Immature natural killer cell (primary cell): ENCODE measurements at places on chromosomes 16 and 17. TPM values are rescaled to one million over a fixed set of nuclear protein-coding genes. Genes with fewer than 3 reads are reported as not detected.
A peak's percentile ranks its signal among the peaks of the same experiment; 100 is the strongest.

GRCh38 chr17:31211352-31212012 lies 85.6 kb downstream of the OMG start:
- no peaks in the 10 kb centered on the region for H3K4me1 ChIP-seq
- DNase-seq = no peak
- H3K27ac ChIP-seq = no peak overlapping the region
- peaks cover 3% of the 10 kb centered on the region for H3K36me3 ChIP-seq
- H3K27me3 ChIP-seq = no peaks in the 10 kb centered on the region
- H3K4me3 ChIP-seq = no peak overlapping the region

DNA sequence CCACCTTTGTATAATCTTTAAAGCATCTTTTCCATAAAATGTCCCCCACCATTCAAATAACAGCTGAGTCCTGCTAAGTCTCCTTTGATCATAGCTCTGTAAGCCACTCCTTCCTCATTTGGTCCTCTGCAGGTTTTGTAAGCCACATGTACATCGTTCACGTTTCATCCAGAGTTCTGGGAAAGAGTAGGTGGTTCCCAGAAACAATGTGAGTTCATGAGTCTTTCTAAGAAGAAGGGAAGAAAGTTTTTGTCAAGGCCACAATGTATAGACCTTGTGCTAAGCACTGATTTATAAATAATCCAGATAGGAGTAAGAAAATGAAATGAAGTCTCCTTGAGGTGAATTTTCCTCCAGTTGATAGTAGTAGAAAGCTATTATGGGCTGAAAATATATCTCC lies 8.7 kb upstream of the ANKS4B start:
- H3K36me3 ChIP-seq = no peaks in the 10 kb centered on the region
- DNase-seq = no peak
- H3K27ac ChIP-seq = no peak overlapping the region
- peaks cover 13% of the 10 kb centered on the region for H3K27me3 ChIP-seq

Gene CA5A
- polyA plus RNA-seq = not detected

DNA sequence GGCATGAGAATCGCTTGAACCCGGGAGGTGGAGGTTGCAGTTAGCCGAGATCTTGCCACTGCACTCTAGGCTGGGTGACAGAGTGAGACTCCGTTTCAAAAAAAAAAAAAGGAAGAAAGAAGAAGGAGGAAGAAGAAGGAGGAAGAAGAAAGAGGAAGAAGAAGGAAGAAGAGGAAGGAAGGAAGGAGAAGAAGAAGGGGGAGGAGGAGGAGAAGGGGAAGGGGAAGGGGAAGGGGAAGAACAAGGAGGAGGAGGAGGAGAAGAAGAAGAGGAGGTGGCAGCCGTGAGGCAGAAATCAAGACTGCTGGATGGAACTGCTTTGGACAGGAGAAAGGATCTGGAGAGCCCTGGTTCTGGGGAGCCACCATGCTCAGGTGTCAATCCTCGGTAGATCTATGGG lies 29.7 kb upstream of the PEMT start:
- H3K27ac ChIP-seq = no peak overlapping the region
- no peak for DNase-seq
- H3K4me3 ChIP-seq = no peak overlapping the region
- no peaks in the 10 kb centered on the region for H3K36me3 ChIP-seq
- no peaks in the 10 kb centered on the region for H3K4me1 ChIP-seq

- DNase-seq = peak; percentile 41
- H3K27me3 ChIP-seq = peaks cover 9% of the 10 kb centered on the region
- H3K27ac ChIP-seq = peak overlapping the region; percentile 34
- no peaks in the 10 kb centered on the region for H3K36me3 ChIP-seq
- peaks cover 68% of the 10 kb centered on the region for H3K4me1 ChIP-seq
- H3K4me3 ChIP-seq = peak overlapping the region; percentile 89
Observed at GRCh38 chr16:10878644-10879501, 1.9 kb downstream of the CIITA start.

DNA sequence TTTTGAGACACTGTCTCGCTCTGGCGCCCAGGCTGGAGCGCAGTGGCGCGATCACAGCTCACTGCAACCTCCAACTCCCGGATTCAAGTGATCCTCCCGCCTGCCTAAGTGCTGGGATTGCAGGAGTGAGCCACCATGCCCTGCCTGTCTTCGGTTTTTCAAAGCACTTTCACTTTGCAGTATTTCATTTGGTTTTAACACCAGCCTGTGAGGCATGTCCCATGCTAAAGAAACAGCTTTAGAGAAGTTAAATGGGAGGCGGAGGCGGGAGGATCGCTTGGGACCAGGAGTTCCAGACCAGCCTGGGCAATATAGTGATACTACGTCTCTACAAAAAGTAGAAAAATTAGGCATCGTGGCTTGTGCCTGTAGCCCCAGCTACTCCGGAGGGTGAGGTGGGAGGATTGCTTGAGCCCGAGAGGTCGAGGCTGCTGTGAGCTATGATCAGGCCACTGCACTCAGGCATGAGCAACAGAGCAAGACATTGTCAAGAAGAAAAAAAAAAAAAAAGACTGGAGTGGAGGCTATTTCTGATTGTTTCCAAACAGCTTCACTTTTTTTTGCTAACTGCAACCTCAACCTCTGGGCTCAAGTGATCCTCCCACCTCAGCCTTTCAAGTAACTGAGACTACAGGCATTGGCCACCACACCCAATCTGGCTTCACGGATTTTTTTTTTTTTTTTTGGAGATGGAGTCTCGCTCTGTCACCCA lies 1.3 kb downstream of the METTL23 start:
- H3K27ac ChIP-seq = peak overlapping the region; percentile 99
- peak overlapping the region; percentile 89 for H3K4me3 ChIP-seq
- DNase-seq = no peak
- peaks cover 12% of the 10 kb centered on the region for H3K36me3 ChIP-seq

GRCh38 chr17:3867606-3868005 lies 21.6 kb upstream of the NCBP3 start:
- DNase-seq = no peak
- H3K4me1 ChIP-seq = peaks cover 13% of the 10 kb centered on the region
- peak overlapping the region; percentile 42 for H3K27ac ChIP-seq
- H3K36me3 ChIP-seq = no peaks in the 10 kb centered on the region
- H3K4me3 ChIP-seq = no peak overlapping the region

DNA sequence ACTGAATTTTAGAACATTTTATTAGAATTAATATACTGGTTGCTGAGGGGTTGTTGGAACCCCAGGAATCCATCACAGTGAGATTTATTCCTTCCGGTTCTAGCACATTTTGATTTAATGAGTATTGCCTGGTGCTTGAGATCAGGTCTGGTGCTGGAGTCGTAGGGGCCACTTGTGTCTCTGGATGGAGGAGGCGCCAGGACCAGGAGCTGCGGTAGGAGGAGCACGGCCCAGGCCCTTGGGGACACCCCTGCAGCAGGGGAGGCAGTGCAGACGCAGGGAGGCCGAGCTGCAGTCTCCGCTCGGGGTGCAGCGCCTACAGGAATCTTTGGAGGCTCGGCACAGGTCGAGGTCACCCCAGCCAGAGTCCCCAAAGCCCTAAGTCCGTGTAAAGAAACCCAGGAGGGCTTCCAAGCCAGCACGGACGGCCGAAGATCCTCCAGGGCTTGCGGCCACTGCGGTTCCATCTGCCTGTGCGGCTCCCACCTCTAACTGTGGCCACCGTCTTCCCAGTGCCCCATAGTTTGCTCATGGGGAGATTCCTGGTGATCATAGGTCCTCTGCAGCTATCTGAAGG lies 66.2 kb upstream of the CREBBP start:
- peaks cover 9% of the 10 kb centered on the region for H3K27me3 ChIP-seq
- no peak overlapping the region for H3K27ac ChIP-seq
- H3K4me3 ChIP-seq = no peak overlapping the region
- no peaks in the 10 kb centered on the region for H3K36me3 ChIP-seq
- no peaks in the 10 kb centered on the region for H3K4me1 ChIP-seq

DNA sequence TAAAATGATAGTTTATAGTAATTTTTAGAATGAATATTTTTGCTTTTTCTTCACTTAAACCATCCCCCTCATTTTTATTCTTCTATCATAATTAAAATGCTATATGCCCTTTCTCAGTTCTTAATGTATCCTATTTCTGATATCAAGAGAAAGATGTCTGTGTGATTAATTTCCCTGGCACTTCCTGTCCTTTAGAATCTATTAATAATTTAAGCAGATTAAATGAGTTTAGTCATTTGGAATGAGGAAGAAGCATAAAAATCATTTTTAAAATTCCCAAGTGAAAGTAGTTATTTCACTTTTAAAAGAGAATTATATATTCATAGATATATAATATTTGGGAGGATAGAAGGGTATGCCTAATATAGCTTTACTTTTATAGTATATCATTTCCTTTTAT lies 27.8 kb upstream of the CDR2 start:
- no peak overlapping the region for H3K27ac ChIP-seq
- H3K27me3 ChIP-seq = peaks cover 2% of the 10 kb centered on the region
- no peak for DNase-seq
- H3K36me3 ChIP-seq = peaks cover 8% of the 10 kb centered on the region

DNA sequence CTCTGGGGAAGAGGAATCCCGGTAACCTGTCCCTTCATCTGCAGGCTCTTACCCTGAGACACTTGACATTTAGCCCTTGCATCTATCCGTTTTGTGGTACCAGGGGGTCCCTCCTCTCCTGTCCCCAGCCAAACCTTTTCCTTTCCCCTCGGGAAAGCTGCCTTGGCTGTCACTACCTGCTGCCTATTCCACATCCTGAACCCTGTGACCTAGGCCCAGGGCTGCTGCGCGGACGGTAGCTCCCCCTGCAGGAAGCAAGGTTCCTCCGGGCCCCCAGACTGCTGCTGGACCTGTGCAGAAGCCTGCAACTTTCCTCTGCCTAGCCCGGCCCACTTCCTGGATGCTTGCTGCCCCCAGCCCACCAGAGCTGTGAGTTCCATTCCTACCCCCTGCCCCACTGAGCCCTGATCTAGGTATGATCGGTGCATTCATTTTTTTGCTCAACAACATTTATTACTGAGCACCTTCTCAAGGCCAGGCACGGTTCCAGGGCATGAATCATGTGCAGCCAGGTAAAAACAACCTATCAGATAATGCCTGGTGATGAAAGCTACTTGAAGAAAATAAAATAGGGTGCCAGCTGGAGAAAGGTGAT lies 10.5 kb upstream of the ALDOA start:
- no peaks in the 10 kb centered on the region for H3K36me3 ChIP-seq
- DNase-seq = no peak
- H3K4me3 ChIP-seq = peak overlapping the region; percentile 6
- peaks cover 4% of the 10 kb centered on the region for H3K27me3 ChIP-seq

Gene ANKFN1
- not detected for polyA plus RNA-seq

GRCh38 chr17:19024101-19025078 lies 19.8 kb upstream of the FAM83G start:
- H3K27ac ChIP-seq = no peak overlapping the region
- no peak for DNase-seq

DNA sequence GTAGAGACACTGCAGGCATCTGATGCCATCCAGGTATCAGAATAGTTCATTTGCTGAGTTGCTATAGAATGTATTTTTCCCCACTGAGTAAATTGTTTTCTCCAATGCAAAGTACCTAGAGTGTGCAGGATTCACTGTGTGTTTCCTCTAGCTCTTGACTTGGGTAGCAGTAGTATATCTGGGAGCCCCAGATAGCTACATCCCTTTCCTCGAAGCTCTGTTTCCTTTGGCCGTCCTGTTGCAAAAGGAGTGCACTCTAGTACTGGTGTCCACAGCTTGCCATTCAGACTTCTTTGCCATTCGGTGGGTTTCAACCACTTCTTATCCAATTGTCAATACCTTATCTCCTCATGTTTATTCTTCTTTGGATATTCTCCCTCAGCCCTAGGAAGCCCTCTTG lies 12.8 kb downstream of the ABCA8 start:
- DNase-seq = no peak
- no peak overlapping the region for H3K27ac ChIP-seq
- H3K27me3 ChIP-seq = peaks cover 2% of the 10 kb centered on the region
- H3K4me1 ChIP-seq = no peaks in the 10 kb centered on the region
- H3K36me3 ChIP-seq = no peaks in the 10 kb centered on the region
- no peak overlapping the region for H3K4me3 ChIP-seq

GRCh38 chr17:57577751-57578607 lies 167.1 kb downstream of the CCDC182 start:
- no peak overlapping the region for H3K4me3 ChIP-seq
- peaks cover 3% of the 10 kb centered on the region for H3K27me3 ChIP-seq
- peaks cover 5% of the 10 kb centered on the region for H3K4me1 ChIP-seq
- H3K36me3 ChIP-seq = no peaks in the 10 kb centered on the region
- H3K27ac ChIP-seq = no peak overlapping the region

Gene PPL
- polyA plus RNA-seq = 0.43 TPM

Gene SLC12A3
- not detected for polyA plus RNA-seq

DNA sequence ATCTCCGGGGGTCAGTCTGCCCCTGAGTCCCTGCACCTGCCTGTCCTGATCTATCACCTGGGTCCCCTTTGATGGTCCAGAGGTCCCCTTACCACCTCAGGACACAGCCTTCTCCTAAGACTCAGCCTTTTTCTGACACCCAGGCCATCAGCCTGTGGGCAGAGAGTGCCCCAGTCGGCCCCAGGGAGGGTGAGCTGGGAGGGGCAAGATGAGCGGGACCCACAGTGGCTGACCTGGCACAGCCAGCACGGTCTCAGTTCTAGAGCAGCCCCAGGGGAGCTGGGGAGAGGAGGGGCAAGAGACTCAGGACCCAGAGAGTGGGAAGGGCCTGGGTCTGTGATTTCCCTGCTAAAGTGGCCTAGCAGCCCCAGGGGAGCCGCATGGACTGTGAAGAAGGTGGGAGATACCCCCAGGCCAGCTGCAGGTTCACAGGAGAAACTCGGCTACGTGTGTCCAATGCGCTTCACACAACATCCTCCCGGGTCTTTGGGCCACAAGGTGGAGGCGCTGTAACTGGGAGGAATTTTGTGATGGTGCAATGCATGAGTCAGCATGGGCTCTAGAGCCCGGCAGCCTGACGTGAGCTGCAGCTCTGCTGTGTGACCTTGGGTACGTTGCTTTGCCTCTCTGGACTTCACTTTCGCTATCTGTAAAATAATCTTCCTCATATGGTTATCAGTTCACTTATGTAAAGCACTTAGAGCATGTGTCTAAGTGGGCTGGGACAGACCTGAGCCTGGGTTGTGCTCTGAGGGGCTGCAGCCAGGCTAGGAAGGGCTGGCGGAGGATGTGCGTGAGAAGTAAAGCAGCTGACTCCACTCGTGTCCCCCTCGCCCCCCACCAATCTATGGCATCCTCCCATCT lies 67.2 kb upstream of the LHX1 start:
- no peak overlapping the region for H3K27ac ChIP-seq
- no peaks in the 10 kb centered on the region for H3K4me1 ChIP-seq
- H3K27me3 ChIP-seq = no peaks in the 10 kb centered on the region
